Caco-2 (cell line): ENCODE measurements at places on chromosomes 3 and 15.
A peak's percentile ranks its signal among the peaks of the same experiment; 100 is the strongest.

GRCh38 chr3:194137506-194138474 is 1.8 kb downstream of the HES1 start:
- DNase-seq = peak; percentile 69

- DNase-seq = no peak
These were observed 319.3 kb upstream of the SATB1 start for GRCh38 chr3:18744472-18744871.

- no peak for DNase-seq
These were observed 625.2 kb upstream of the GBE1 start for GRCh38 chr3:82386647-82387046.

DNA sequence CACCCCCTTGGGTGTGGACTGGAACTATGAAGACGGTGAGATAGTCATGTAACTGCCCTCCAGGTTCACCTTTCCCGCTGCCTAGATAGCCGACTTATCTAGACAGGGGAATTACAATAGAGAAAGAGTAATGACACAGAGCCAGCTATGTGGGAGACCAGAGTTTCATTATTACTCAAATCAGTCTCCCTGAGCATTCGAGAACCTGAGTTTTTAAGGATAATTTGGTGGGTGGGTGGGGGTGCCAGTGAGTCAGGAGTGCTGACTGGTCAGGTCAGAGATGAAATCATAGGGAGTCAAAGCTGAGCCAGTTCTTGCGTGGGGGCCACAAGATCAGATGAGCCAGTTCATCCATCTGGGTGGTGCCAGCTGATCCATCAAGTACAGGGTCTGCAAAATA is 19.7 kb upstream of the DNAJC19 start:
- no peak for DNase-seq

DNA sequence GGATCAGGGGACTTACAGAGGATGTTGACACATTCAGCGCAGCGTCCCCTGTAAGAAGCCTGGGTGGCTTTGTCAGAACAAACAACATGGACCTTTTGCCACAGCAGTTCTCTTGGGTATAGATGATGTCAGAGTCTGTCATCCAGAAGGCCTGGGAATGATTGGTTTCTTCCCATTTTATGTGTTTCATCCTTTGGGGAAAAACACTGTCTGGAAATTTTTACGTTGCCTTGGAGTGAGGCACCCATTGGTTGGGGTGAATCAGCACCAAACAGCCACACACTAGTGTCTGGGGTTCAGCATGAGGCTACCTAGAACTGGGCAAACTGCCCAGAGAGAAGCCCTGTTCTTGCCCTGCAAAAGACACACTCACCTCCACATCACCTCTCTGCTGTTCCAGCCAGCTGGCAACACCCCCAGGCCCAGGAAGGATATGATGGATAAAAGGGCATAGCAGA is 123.0 kb downstream of the FAM43A start:
- DNase-seq = no peak

GRCh38 chr3:9399746-9400145 is 2.3 kb downstream of the SETD5 start:
- DNase-seq = peak; percentile 63

GRCh38 chr3:172726380-172726779 is 15.5 kb upstream of the NCEH1 start:
- no peak for DNase-seq

GRCh38 chr15:62803856-62804400 is 238.6 kb upstream of the TPM1 start:
- no peak for DNase-seq
